M059J (cell line): ENCODE measurements at places on chromosomes 3 and 15. TPM values are rescaled to one million over a fixed set of nuclear protein-coding genes. Genes with fewer than 3 reads are reported as not detected.

Gene ALDH1A2
- 0.17 TPM in 1 of 2 replicates, not detected in the other for total RNA-seq

Gene RYR3
- not detected in 2 replicates for total RNA-seq

Gene CFAP161
- not detected in 2 replicates for total RNA-seq

Gene CLDND1
- 269 and 350 TPM in 2 replicates for total RNA-seq

- DNase-seq: no peak
These were observed 13.1 kb upstream of the LRTM1 start for GRCh38 chr3:54940971-54941370.

GRCh38 chr3:80036176-80036575, 268.4 kb upstream of the ROBO1 start:
- DNase-seq: no peak

DNA sequence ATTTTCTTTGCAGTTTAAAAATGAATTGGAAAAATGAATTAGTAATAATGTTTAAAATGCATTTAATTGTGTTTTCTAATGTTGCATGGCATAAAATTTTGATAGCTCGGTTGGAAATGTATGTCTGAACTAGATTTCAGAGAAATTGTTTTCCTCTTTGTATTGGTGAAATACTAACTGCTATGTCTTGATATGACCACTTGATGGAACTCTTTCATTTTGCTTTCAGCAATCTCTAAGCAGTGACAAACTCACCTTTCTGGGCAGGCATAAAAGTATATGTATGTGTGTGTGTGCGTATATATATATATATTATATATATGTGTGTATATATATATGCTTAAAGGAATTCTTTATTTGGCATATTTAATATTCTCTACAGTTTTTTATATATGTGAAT, 239.3 kb upstream of the ZNF717 start:
- DNase-seq: no peak

DNA sequence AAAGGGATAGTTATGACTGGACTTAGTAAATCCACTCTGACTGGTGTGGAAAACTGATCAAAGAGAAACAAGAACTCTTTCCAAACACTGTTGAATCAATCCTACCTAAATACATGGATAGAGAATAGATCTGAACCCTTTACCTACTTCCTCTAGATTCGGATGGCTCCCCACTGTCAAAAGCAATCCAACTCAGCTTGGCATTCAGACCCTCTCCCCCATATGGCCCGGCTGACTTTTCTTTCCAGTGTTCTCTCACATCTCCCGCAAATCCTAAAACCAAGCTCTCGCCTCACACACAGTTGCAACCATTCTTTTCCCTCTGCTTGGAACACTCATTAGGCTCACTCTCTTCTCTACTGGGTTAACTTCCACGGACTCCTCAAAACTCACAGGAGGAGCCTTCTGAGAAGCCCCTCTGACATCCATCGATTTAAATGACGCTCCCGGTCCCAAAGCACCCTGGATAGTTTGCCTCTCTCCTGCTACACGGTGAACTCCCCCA, 639 bp downstream of the SPICE1 start:
- DNase-seq: peak; percentile 22

DNA sequence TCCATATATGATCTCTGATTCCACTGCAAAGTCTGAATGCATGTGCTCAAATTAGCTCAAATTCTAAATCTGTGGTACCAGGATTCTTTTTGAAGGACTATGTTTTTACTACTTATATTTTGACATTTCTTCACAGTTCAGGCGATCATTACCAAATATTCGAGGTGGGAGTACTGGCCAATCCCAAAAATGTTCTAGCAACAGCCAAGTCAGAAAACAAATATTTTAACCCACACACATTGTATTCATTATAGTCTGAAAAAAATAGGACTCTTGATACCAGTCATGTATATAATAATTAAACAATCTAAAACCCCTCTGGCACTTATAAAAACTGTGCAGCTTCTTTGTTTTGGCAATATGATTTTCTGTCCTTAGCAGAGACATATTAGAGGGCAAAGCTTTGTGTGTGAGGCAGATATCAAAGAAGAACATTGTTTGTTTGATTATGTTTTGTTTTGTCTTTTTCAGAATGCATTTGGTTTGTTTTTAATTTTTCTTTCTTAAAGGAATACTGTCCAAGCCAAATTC, 37.4 kb downstream of the FGF7 start:
- no peak for DNase-seq

GRCh38 chr15:51263726-51264125, 74.7 kb downstream of the CYP19A1 start:
- DNase-seq: no peak
